GM23338 (cell line): ENCODE measurements at places on chromosomes 2 and 18. TPM values are rescaled to one million over a fixed set of nuclear protein-coding genes. Genes with fewer than 3 reads are reported as not detected.
A peak's percentile ranks its signal among the peaks of the same experiment; 100 is the strongest.

DNA sequence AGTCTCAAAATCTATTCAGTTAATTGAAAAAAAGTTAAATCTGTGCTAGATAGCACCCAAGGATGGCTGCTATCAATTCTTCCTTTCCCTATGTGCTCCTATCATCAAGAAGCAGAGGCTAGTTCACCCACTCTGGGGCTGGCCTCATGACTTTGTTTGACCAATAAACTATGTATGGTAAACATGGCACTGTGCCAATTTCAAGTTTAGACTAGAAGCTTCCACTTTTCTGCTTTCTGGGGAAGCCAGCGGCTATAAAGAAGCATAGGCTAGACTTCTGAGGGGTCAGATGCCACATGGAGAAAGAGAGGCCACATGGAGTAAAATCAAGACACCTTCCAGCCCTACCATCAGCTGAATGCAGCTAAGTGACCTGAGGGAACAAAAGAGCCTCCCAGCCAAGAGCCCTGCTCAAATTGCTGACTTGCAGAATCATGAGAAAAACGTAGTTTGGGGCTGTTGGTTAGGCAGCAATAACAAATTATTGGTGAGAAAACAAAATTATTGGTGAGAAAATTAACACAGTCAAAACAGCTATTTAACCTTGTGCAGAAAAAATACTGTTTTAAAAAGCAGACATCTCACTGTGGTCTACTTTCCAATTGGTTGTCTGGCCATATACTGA is 86.5 kb upstream of the SLC14A2 start:
- no peak for DNase-seq

DNA sequence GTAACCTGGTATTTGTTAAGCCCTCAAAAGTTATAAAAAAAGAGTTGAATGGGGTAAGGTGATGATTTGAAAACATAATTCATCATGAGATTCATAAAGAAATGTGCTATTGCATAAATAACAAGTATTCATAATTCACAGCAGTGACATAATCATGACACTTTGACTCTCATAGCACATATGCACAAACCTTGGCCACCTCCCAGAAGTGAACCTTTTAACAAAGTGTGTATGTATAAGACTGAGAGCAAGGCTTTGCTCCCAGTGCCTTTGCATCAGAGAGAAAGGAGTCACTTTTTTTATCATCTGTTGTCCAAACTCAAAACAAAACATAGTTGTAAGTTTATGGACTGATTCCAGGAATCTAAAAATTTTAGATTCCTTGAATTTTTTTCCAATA is 15.0 kb upstream of the HTR2B start:
- DNase-seq, result no peak

Gene ELOA2
- not detected in 2 replicates for total RNA-seq

DNA sequence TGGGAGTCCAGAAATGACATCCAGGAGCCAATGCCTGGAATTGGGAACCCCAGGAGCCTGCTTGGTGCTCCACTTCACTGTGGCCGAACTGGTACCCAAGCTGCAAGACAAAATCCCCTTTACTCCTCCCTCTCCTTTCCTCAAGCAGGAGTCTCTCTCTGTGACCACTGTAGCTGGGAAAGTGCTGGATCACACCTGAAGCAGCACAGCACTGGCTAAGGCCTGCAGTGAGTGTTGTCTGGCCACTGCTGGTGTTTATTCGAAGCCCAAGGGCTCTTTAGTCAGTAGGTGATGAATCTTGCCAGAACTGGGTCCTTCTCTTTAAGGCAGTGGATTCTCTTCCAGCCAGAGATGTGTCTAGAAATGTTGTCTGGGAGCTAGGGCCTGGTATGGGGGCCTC is 26.4 kb downstream of the STPG4 start:
- no peak for DNase-seq

DNA sequence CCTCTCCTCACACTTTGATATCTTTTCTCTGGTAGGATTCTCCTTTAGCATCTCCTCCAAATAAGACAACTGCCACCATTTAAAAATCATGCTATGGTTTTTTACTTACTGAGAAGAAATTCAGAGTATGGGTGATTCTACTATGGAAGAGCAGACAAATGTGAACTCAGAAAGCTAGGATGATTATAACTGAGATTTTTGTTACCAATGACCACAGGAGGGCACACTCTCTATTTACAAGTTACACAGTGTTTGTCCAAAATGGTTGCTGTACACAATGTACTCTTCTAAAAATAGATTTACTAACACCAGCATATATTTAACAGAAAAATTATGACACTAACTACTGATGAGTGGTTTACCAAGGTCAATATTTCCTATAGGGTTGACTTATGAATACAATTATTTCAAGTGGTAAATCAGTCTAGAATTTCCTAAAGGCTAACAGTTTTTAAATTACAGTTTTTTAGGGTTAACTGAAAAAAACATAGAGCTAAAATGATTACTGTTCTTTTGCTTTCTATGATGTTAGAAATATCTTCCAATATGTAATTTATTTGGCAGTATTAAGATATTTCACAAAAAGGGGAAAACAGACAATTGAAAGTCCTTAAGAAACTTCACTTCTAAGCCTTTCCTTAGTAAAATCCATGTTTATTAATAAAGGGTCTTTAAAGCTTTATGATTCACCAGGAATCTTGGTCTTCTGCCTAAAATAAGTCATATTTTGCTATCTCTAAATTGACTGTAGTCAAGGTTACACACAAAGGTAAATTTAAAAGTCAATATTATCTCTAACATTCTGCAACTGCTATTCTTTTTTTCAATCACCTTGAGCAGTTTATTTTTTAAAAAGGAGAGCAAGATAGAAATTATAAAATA is 57.2 kb downstream of the MAP4K3 start:
- peak; percentile 52 for DNase-seq

- peak; percentile 77 for DNase-seq
Measured at GRCh38 chr2:28390241-28390745, 2.4 kb upstream of the FOSL2 start.

DNA sequence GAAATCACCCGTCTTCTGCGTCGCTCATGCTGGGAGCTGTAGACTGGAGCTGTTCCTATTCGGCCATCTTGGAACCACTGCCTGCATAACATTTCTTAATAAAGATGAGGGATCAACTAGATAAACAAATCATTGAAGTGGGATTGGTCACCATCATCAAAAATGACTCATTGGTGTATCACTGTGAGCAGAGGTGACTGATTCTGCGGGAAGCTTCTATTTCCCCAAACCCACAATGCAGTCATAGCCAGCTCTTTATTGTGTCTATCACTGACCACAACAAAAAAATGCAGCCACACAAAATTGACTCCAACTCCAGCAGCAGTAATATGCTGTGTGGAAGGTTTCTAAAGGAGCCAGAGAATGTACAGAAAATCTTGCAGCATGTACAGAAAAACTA is 630.7 kb upstream of the HS6ST1 start:
- DNase-seq, result no peak

Gene CYBRD1
- total RNA-seq, result 5.3 and 8.2 TPM in 2 replicates

GRCh38 chr2:146143971-146144370 is 1624.1 kb upstream of the ZEB2 start:
- no peak for DNase-seq

DNA sequence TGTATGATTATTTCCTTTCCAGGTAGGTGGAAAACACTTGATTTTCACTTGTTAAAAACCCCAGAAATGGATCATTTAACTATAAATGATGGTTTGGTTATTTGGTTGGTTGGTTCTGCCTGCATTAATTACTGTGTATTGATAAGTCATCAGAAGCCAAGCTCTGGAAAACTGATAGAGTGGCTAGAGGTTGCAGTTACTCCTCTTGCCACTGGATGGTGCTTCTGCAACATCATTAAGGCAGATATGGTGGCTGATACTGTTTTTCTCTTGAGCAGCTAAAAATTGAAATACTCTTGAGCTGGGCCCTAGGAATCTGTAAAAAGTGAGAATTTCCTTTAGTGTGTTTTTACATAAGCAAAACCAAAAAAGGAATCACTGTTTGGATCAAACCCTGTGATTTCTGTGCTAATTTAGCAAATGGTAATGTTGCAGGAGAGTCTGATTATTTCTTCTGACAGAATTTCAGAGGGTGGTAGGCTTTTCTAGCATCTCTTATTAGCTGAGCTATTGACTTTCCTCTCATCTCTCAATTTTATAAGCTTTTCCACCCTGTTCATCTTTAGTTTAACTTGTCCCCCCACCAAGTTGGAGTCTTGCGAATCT is 54.3 kb downstream of the RAB10 start:
- peak; percentile 67 for DNase-seq
